ENCODE measurements at places on chromosomes 5 and 9.
A peak's percentile ranks its signal among the peaks of the same experiment; 100 is the strongest.

DNA sequence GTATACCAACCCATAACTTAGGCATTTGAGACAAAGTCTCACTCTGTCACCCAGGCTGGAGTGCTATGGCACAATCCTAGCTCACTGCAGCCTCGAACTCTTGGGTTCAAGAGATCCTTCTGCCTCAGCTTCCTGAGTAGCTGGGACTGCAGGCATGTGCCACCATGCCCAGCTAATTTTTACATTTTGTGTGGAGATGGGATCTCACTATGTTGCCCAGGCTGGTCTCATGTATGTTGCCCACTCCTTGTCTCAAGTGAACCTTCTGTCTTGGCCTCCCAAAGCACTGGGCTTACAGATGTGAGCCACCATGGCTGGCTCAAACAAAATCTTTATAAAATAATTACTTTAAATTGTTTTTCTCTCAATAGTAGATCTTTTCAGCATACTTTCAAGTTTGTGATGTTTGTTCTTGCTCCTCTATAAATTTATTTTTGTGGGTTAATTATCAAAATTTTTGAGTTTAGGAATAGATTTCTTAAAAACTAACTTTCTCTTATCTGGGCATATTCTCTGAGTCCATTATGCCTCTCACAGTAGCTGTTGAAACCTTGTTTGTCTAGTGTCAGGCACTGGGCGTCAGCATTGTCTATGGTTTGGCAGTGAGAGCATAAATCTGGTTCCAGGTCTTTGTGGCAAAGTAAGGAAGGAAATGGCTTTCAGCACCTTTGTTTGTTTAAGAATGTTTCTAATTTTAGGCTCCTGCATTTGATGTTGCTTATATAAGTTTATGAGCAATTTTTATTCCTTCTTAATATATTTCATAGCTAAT lies 38.7 kb downstream of the NLN start:
- no peak for DNase-seq

DNA sequence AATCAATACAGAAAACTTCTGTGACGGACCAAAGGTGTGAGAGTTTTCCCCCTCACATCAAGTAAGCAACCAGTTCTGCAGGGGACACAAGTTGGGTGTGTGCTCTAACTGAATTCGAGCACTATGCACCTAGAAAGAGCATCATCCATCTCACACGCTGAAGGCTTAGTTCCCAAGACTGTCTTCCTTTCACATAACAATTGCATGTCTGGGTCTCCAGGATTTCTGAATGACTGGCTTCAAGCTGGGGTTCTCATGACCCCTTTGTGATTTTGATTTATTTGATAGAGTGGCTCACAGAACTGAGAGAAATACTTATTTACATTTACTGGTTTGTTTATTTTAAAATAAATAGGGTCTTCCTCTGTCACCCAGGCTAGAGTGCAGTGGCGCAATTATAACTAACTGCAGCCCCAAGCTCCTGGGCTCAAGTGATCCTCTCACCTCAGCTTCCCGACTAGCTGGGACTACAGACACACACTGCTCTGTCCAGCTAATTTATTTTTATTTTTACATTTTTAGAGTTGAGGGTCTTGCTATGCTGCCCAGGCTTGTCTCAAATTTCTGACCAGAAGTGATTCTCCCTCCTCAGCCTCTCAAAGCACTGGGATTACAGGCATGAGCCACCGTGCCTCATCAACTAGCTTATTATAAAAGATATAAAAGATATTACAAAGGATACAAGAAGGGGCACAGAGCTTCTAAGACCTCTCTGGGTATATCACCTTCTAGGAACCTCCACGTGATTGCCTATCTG lies 316.7 kb upstream of the CDH12 start:
- DNase-seq, result peak; percentile 18

DNA sequence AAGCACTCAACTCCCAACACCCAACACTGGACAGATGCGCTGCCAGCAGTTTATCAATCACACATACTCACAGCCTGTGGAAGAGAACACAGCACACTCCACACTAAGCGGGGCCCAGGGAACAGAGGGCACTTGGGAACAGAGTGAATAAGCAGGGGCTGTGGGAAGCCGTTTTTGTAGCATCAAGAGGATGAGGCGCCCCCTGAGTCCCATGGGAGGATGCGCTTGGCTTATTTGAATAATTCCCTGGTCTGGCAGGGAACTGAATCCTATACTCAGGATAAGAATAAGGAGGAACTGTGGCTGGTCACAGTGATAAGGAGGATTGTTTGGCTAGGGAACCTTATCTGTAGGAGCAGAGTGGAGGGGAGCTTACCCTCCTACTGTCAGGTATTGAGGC lies 96.1 kb upstream of the DNAH5 start:
- DNase-seq, result no peak

- DNase-seq, result no peak
These were observed 123.5 kb downstream of the SCAMP1 start for GRCh38 chr5:78483809-78484521.

GRCh38 chr5:74155501-74155900 lies 485.0 kb downstream of the ENC1 start:
- no peak for DNase-seq
